ENCODE measurements at places on chromosomes 1 and 21. TPM values are rescaled to one million over a fixed set of nuclear protein-coding genes. Genes with fewer than 3 reads are reported as not detected.

LHX8 gene
- not detected for total RNA-seq

TOE1 gene
- 7.2 TPM for total RNA-seq

SMIM11 gene
- total RNA-seq: 3.9 TPM

DNA sequence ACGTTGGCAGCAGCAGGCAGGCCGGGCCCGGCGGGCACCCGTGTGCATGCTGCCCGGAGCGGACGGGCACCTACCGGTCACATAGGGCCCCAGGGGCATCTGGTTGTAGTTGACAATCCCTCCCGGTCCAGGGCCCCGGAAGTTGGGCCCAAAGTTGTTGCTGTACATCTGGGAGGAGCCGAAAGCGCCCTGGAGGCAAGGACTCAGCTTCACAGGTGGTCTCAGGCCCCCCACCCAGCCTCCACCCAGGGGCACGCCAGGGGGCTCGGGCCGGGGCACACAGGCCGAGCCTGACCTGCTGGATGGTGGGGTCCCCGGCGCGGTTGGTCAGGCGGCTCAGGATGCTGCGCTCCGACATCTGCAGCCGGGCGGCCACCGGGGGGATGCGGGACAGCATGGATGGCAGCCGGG, 60.6 kb downstream of the KCNAB2 start:
- no peak for DNase-seq

GRCh38 chr1:76395059-76395458, 320.5 kb downstream of the ST6GALNAC3 start:
- DNase-seq: no peak

PDC gene
- total RNA-seq: not detected

FCRL5 gene
- total RNA-seq: 0.13 TPM

DNA sequence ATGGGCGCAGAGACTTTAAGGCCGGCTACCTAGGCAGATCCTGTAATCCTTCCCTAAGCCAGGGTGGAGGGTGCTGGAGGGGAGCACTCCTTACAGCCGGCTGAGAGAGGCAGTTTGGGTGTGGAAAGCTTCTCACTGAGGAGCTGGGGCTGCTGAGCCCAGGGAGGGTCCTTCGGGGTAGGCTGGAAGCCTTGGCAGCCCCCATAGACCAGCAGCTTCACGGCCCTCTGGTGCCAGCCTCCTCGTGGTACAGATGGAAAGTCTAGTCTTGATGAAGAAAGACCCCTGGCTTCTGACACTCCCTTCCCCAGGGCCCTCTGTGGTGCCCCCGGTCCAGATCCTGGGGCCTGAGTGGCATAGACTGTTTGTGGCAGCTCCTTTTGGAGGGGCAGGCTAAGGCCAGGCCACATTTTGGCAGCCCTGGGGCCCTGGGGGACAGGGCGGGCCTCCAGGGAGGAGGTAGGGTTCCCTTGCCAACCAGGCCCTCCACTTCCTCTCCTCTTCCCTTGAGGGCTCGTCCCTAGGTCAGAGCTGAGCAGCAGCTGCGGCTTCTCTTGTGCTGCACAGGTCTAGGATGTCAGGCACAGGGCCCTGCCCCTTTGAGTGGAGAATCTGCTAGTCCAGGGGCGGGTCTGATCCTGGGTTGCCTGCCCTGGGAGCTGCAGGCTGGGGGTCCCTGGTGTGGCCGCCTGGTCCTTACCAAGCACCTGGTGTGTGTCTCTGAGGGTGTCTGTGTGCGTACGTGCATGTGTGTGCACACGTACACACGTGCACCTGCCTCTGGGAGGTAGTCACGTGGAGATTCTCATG, 4.8 kb downstream of the AMPD2 start:
- no peak for DNase-seq

KIF21B gene
- 2.8 TPM for total RNA-seq

CGN gene
- 0.13 TPM for total RNA-seq

RAB3B gene
- not detected for total RNA-seq

- no peak for DNase-seq
Measured at GRCh38 chr1:201140235-201140940, 13.4 kb upstream of the ASCL5 start.

DTL gene
- total RNA-seq: 0.16 TPM

- DNase-seq: no peak
Measured at GRCh38 chr1:81550753-81551152, 250.0 kb upstream of the ADGRL2 start.

DNA sequence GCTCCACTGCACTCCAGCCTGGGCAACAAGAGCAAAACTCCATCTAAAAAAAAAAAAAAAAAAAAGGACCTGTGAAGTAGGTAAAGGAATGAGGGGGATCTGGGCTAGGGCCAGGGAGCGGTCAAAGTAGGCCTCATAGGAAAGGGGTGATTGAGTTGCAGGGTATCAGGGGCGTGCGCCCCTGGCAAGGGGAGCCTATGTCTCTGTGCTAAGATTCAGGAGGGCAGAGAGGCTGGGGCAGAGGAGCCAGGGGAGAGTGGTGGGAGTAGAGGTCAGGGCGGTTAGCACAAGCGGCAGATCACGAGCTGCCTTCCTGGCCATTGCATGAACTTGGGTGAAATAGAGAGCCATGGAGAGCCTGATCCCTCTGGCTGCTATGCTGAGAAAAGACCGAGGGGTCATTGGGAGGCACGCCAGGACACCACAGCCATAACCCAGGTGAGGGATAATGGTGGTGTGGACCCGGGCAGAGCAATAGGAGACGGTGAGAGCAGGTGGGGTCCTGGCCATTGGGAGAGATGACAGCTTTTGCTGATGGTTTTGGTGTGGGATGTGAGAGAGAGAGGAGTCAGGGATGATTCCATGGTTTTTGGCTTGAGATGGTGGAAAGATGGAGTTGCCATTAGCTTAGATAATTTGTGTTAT, 30.6 kb upstream of the CSF1 start:
- DNase-seq: no peak

- DNase-seq: no peak
Measured at GRCh38 chr1:243343970-243344937, 88.4 kb downstream of the SDCCAG8 start.

GRCh38 chr1:229281339-229281926, 10.5 kb downstream of the RAB4A start:
- no peak for DNase-seq

GRCh38 chr1:230170622-230171021, 103.6 kb downstream of the GALNT2 start:
- no peak for DNase-seq

DNA sequence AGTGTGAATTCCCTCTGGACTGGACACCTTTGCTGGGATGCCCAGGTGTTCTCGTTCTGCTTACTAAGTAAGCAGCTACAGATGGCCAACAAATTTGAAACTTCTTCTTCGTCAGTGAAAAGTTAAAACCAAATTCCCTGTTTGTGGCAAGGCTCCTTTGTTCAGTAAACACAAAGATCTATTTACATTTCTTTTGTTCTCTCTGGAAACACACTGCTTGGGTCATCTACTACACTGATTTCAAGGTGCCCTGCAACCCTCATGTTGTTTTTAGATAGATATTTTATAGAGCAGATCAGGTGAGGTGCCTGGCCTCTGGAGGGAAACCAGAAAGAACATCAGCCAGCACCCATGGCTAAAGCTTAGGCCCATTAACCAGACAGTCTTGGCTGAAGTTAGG, 157.2 kb upstream of the UBE2U start:
- no peak for DNase-seq

- DNase-seq: peak; percentile 45
Measured at GRCh38 chr1:5728663-5729355, 263.4 kb downstream of the NPHP4 start.

NR1I3 gene
- total RNA-seq: not detected

LMX1A gene
- total RNA-seq: 0.32 TPM

SYT11 gene
- total RNA-seq: 6.1 TPM

DNA sequence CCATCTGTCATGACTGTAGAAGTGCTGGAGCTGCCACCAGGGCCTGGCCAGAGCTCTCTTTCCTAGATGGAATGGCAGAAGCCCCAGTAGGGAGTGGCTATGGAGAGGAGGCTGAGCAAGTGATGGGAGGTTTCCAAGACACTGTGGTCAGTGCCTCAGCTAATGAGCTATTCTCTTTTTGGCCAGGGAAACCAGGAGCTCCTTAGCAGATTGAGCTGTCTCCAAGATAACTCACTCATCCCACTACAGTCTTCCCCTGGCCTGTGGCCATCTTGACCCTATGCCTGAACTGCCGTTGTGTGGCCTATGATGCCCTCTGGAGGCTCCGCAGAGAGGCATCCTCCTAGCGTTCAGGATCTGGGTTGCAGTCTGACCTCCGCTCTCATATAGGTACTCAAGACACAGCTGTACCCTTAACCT, 60.5 kb downstream of the ERI3 start:
- no peak for DNase-seq

DNA sequence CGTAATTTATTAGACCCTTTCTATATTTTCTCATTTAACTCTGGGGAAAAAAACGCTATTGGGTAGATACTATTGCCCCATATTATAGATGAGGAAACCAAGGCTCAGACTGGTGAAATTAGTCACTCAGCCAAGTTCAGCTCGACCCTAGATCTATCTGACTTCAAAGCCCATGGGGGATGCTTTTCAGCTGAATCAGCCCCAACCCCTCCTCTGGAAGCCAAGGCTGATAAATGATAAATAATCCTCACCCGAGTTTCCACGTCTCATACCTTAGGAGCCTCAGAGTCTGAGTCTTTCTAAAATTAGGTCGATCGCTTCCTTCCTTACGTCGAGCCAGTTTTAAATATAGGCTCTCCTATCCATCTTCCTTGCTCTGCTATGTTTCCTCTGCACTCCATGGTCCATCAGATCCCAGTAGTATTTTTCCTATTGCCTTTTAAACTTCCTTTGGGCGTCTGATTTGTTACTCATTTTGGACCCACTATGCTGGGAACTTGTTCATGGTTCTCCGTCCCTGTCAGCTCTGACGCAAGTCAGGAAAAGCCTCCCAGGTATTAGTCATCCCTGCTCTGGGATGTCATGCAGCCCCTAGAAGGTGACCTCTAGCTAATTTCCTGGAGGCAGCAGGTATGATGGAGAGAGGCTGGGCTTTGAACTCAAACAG, 122.8 kb downstream of the PLPP3 start:
- no peak for DNase-seq

GRCh38 chr1:197954718-197955418, 37.7 kb downstream of the LHX9 start:
- no peak for DNase-seq

DNA sequence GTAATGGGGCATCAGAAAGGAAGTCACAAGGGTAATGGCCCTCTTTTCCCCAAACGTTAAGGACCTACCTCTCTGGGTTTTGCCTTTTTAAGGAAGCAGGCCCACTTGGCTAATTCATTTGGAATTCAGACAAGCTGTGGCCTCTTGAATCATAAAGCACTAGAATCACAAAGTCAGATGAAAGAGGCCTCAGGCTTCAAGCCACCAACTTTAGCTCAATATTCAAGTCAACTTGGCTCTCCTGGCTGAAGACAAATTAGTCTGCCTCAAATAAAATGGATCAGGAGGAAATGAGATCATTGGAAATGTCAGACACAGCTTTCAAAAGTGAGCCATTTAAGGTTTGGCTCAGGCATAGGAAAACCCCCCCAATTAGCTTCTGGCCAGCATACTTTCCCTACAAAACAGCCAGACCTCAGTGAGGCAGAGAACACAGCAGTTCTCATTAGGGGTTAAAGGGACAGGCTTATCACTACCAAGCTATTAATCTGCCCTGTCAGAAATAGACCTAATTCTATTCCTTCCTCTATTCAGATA, 34.3 kb downstream of the SLC35D1 start:
- DNase-seq: no peak

GRCh38 chr1:110542725-110543124, 23.8 kb upstream of the KCNA10 start:
- no peak for DNase-seq

DNA sequence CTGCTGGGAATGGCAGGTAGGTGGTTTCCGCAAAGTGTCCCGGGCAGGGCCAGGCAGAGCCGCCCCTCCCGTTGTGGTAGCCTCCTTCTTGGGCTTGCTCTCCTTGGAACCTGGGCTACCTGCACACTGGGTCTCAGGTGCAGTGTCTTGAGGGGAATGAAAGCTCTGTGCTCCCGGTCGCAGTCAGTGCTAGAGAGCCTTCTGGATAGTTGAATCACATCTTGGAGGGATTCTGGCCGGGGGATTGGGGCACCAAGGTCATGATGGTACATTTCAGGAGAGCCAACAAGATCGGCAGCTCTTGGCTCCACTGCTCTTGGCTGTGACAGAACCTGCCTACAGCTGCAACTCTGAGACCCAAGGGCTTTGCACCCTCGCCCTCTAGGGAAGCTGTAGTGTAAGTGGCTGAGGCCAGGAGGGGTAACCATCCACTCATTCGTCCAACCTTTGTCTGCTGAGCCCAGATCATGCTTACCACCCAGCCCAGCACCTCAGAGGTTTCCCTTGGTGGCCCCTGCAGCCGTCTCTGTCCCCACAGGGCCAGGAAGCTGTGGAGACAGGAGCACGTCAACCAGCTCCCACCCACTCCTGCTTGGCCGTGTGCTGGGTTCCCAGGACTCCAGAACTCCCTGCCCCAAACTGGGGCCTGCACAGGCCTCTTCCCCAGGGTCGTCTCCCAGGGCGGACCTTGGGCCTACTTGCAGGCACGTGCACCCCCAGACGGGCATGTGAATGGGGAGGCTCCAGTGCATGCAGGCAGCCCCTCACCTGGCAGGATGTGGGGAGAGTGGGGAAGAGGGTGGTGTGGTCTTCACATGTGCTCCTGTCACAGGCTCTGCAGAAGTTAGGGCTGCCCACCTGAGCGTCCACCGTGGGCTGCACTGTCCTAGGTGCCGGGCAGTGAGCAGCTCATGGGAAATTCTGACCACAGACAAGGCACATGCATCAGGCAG, 40.0 kb downstream of the NTPCR start:
- peak; percentile 78 for DNase-seq

FCRLA gene
- total RNA-seq: not detected

IRF6 gene
- total RNA-seq: 0.74 TPM

DNA sequence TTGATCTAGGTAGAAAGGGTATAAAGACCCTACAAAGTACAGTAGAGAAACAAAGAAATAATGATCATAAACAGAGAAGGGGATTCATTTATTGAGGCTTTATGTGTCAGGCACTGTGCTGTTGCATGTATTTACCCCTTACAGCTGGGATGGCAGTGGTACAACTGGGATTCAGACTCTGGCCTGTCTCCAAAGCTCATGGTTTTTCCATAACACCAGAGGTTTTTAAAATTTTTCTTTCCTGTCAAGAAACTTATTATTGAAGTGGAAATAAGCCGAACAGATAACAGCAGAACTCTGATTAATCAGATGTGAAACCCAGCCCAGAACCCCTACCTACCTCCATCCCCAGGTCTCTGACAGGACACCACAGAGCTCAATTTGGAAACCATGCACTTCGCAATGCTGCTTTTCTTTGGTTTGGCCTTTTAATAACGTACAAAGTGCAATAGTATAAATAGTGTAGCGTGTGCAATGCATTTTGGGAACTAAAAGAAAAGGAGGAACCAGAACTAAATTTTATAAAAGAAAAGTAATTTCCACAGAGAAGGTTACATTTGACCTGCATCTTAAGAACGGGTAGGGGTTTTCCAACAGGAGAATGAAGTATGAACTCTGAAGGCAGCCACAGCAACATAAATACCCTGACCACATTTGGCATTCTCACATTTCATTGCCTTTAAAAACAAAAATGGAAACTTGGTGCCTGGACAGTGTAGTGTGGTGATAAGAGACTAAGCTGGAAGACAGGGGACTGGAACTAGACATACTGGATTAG, 92.0 kb upstream of the S1PR1 start:
- DNase-seq: no peak
